Non-pigmented ciliary epithelial cell (primary cell): ENCODE measurements at places on chromosomes 6 and 20.

GRCh38 chr20:33689973-33690372 is 3.8 kb upstream of the E2F1 start:
- peak; percentile 31 for DNase-seq

DNA sequence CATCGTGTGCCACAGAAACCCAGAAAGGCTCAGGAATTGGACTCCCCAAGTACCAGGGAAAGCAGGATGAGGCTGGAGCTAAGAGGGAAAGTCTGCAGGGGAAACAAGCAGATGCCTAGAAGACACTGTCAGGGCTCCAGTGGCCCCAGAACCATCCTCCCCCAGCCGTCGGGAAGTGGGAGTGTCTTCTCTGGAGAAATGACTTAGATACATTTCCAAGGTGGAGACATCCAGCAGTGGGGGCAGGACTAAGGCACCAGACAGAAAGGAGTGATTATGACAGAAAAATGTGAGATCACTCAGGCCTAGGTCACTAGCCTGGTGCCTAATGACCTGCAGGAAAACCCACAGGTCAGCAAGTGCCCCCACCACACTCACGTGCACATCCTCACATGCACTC is 36.0 kb upstream of the VSX1 start:
- DNase-seq = no peak

DNA sequence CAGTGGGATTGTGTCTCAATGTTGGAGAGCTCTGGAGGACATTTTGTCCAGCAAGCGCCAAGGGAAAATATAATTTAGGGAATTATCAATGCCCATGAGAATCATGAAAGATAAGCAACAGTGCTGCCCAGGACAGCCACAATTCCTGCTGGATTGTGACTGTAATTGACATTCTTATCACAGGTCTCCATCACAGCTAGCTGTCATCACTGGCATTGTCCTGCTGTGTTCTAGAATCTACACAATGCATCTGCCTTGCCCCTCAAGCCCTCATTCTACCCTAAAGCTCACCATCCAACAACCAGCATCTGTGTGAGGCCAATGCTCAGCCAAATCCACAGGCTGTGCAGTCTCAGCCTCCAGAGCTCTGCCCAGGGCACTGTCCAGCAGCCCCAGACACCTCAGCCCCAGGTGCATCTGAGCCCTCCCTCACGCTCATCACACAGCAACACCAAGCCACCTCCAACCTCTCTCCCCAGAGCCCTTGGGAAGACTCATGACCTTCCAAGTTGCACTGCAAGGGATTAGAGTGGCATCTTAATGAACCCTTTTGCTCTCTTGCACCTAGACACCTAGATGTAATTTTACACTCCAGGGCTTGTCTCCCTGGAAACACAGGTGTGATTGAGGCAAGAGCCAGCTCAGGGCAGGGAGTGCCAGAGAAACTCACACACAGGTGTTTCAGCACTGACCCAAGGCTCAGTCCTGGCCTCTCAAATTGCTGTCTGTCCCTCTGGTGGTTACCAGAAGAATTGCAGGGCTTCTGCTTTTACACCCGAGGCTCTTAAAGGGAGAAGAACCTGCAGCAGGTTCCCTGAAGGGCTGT is 85.2 kb upstream of the PHACTR3 start:
- DNase-seq = peak; percentile 17

DNA sequence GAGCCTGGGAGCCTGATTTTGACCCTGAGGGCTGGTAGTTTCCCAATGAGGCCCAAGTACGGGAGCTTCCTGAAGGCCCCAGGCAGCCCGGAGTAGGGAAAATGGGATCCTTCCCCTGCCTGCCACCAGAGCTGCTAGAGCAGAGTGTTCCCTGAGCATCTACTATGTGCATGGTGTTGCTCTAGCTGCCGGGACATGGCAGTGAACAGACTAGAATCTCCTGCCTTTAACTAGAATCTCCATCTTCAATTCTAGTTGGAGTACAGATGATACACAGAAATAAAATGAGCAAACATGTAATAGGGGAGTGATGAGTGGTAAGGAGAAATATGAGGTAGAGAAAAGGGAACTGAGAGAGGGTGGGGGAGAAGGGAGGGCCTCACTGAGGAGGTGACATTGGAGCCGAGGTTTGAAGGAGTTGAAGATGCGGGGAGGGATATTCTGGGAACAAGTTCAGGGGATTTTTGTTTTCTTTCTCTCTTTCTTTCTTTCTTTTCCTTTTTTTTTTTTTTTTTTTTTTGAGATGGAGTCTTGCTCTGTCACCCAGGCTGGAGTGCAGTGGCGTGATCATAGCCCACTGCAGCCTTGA is 18.5 kb downstream of the VSTM2L start:
- no peak for DNase-seq

DNA sequence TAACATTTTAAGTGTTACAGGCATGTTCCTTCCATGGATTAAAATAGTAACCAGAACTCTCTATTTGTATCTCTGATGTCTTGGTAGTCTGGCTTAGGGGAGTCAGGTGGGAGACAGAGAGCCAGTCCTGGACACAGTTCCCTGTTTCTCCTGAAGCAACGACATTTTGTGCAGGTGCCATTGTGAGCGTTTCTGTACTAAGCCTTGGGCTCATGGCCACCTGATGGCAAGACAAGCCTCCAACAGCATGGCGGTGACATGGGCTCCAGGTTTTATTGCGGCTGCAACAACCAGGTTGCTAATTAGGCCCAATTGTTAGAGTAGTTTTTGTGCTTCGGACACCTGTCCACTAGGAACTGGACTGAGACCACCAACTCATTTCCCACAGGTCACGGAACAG is 105.3 kb downstream of the PRDM13 start:
- DNase-seq = no peak

- no peak for DNase-seq
These were observed 24.4 kb upstream of the ARID1B start for GRCh38 chr6:156752666-156753301.

DNA sequence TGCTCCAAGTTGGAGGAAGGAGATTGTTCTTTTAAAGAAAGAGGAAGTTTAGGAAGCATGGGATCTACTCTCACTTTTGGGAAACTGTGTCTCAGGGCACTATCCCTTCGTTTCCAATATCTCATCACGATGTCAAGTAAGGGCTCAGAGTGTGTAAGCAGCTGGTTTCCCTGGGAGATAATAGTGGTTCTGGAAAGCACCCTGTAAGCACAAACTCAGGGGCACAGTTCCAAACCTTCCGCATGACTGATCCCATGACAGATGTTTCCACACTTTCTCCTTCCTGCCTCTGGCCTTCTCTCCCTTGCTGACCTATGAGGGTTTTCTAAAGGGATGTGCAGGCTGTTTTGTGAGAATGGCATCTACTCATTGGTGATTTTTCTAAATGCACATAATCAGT is 33.9 kb downstream of the ADTRP start:
- DNase-seq = peak; percentile 43

GRCh38 chr6:148166339-148166968 is 176.2 kb upstream of the SASH1 start:
- no peak for DNase-seq

DNA sequence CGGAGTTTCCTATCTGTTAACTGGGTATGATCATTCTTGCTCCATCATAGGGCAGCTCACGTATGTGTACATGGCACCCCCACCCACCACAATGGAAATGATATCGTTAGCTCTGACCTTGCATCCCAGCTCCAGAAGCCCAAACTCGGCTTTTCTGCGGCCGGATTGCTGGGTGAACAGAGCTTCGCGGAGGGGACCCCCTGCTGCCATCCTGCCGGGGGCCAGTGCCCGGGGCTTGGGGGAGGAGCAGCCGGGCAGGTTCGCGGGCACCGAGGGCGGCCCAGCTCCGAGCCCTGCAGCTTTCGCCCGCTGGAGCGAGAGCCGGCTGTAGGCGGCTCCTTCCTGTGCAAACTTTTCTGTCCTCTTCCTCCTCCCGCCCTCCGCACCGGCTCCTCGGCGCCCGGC is 24.9 kb upstream of the FUCA2 start:
- DNase-seq = no peak

GRCh38 chr6:159043947-159044346 is 844 bp downstream of the TAGAP start:
- DNase-seq = no peak

- no peak for DNase-seq
These were observed 52.1 kb downstream of the HNF4A start for GRCh38 chr20:44407402-44408184.

DNA sequence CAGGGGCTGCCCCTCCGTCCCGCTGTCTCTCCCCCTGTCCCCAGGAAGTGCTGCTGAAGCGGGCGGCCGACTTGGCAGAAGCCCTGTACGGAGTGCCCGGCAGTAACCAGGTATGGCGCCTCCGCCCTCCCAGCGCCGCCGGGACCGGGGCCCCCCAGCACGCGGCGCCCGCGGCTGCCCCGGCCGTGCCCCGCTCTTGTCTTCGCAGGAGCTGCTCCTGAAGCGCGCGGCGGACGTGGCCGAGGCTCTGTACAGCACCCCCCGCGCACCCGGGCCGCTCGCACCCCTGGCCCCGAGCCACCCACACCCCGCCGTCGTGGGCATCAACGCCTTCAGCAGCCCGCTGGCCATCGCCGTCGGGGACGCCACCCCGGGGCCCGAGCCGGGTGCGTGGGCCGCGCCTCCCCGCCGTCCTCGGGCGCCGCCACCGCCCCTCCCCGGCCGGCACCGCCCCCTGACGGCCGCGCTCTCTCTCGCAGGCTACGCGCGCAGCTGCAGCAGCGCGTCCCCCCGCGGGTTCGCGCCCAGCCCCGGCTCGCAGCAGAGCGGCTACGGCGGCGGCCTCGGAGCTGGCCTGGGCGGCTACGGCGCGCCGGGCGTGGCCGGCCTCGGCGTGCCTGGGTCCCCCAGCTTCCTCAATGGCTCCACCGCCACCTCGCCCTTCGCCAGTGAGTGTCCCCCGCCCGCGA is 48.4 kb downstream of the CPXM1 start:
- no peak for DNase-seq

- no peak for DNase-seq
These were observed 88.7 kb downstream of the ARHGAP18 start for GRCh38 chr6:129621252-129621651.

DNA sequence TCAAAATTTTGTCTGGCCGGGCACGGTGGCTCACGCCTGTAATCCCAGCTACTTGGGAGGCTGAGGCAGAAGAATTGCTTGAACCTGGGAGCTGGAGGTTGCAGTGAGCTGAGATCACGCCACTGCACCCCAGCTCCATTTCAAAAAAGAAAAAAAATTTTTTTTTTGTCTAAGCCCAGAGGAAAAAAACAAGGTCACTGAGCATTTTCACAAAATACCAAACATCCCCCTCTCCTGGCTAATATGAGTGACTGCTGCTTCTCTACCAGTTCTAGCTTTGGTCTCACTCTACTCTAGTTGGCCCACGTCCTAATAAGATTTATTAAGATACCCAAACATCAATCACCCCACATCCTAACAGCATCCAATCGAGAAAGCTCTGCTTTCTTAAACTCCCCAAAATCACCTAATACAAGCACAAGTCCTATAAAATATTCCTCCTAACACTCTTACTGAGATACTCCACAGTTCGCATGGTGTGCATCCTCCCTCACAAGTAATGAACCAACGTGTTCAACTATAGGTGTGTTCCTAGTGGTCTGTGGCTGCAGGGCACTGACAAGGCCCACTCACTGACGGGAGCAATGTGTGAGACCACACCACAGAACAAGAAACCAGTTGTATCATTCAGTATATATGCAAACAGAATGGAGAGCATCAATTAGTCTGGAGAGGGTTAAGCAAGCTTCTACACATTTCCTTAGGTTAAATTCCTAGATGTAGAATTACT is 64.2 kb downstream of the FKBP5 start:
- DNase-seq = no peak

DNA sequence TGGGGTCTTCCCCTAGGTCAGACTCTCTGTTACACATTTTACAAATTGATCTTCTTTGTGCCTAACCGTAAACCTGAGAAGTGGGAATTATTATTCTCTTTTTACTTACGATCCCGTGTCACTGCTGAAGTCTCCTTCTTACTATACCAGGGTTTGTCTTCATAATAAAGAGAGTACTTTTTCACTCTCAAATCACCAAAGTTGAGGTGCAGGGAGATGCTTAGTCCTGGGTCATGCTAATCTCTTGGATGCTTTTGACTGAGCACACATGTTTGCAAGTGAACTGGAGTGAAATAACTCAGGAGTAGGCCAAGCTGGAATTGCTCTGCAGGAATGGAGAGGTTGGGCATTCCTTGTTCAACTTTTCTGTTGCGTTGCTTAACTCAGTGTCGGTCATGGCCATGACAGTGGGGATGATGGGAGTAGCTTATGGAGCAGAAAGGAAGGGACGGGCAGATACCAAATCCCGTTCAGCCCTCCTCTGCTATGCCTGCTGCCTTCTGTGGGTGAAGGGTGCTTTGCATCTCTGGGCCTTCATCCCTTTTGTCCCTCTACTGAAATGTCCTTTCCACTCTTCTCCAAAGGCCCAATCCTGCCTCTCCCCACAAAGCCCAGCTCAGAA is 15.2 kb upstream of the TAGAP start:
- no peak for DNase-seq

DNA sequence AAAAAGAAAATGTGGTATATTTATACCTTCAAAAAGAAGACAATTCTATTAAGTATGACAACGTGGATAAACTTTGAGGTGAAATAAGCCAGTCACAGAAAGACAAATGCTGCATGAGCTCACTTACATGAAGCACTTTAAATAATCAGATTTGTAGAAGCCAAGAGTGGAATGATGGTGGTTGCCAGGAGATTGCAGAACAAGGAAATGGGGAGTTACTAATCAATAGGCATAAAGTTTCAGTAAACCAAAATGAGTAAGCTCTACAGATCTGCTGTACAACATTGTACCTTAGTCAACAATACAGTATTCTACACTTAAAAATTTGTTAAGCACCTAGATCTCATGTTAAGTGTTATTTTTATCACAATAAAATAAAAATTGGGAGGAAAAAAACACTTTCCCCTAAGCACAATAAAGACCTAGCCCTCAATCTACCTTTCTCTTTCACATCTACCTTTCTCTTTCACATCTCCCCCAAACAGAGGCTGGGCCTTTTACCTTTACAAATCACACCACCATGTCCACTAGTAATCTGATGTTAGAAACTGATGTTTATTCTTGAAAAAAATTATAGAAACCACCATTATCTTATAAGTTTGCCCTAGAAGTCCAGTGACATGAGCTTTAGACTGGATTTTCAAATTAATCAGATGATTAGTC is 73.9 kb downstream of the PKIB start:
- no peak for DNase-seq

DNA sequence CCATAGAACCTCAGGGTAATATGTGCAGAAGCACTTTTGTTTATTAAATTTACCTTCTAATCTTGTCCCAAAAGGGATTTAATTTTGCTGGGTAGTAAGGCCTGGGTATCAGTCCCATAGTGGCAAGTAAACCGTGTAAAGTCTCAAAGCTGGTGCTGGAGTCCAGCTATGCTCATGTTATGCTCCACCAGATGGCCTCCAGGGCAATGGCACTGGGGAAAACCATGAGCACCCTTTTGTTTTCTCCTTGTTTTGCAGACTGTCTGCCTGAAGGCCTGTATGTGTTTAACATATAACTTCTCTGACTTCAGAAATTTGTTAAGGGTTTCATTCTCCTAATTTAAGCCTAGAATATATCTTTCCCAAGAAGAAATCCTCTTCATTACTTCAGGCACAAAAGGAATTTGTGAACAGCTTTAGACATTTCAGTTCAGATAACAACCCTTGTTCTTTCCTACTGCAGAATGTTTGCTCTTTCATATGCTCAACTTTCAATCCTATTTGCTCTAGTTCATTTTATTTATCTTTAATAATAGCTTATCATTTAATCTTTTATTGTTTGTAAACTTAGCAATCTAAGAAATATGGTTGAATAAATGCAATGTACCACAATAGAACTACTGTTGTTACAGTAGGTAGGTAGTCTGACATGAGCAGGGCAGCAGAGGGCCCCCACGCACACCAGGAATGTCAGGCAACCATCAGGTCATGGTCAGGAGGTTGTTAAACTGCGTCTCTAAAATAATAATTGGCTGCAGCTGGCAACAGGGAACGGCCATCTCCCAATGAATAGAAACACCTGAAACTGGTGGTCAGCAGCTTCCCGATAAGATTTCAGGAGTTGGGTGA is 162.8 kb downstream of the TENT5A start:
- DNase-seq = no peak
